ENCODE measurements at places on chromosomes 1 and 21. TPM values are rescaled to one million over a fixed set of nuclear protein-coding genes. Genes with fewer than 3 reads are reported as not detected.

The DIPK1A gene
- total RNA-seq: 3.8 TPM

The MAP3K7CL gene
- total RNA-seq: 0.12 TPM

The DIO1 gene
- not detected for total RNA-seq

The IL20 gene
- total RNA-seq: not detected

The KRTAP7-1 gene
- total RNA-seq: not detected

The SLC6A9 gene
- total RNA-seq: 1.4 TPM

The AMY2A gene
- not detected for total RNA-seq

The SPRR2B gene
- not detected for total RNA-seq

The PPIAL4G gene
- 0.09 TPM for total RNA-seq

The RNU1-1 gene
- under 0.01 TPM for total RNA-seq

The FAM131C gene
- 2.6 TPM for total RNA-seq

The ST3GAL3 gene
- total RNA-seq: 29.7 TPM

The MFAP2 gene
- total RNA-seq: 160 TPM

The VSIG8 gene
- not detected for total RNA-seq

The GJA8 gene
- total RNA-seq: not detected

The SLAMF1 gene
- total RNA-seq: not detected

The DISP1 gene
- total RNA-seq: 9.2 TPM

The SLC1A7 gene
- total RNA-seq: not detected

The SH2D2A gene
- total RNA-seq: 1.2 TPM

The PIGC gene
- 39.4 TPM for total RNA-seq
